Kidney (tissue), 22 donors: ENCODE measurements at places on chromosomes 2 and 18.

DNA sequence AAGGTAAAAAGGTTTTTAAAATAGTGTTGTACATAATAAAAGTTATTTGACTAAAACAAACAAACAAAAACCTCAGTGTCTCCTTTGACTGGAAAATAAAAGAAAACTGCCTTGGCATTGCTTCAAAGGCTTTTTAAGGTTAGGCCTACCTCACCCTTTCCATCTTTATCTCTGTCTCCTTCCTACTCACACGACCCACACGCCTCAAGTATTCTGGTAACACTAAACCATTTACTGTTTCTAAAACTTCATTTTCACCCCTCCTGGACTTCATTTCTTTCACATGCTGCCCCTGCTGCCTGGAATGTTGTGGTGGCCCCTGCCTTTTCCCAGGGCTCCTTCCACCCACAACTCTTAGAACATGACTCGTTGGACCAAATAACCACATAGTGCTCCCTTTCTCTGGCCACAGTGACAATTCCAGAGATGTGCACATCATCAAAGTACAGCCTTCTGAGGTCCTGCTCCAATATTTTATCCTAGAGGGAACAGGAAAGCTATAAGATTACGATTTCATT is 54.0 kb downstream of the ERBB4 start:
- DNase-seq = peak; percentile 19

GRCh38 chr2:135093670-135094330 is 41.7 kb downstream of the RAB3GAP1 start:
- DNase-seq = no peak

GRCh38 chr2:40289771-40290404 is 162.0 kb downstream of the SLC8A1 start:
- no peak for DNase-seq

DNA sequence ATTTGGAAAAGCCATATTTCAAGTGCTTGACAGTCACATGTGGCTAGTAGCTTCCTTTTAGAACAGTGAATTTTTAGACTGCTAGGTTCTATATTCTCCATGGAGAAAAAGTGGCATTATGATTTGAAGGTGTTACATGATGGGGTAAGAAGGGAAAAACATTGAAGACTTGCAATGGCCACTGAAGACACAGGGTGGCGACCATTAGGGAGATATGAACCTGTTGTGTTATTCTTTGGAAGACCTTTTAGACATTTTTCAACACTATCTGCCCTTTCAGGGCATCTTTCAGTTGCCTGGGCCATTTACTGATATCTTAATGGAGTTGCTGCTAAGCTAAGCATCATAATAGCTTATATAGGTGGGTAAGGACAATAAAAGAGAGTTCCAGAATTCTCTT is 1387.2 kb downstream of the SUCLG1 start:
- DNase-seq = no peak

GRCh38 chr18:22883179-22883578 is 49.9 kb upstream of the RBBP8 start:
- DNase-seq = peak; percentile 42

GRCh38 chr2:60641811-60642788 is 88.6 kb upstream of the BCL11A start:
- no peak for DNase-seq

DNA sequence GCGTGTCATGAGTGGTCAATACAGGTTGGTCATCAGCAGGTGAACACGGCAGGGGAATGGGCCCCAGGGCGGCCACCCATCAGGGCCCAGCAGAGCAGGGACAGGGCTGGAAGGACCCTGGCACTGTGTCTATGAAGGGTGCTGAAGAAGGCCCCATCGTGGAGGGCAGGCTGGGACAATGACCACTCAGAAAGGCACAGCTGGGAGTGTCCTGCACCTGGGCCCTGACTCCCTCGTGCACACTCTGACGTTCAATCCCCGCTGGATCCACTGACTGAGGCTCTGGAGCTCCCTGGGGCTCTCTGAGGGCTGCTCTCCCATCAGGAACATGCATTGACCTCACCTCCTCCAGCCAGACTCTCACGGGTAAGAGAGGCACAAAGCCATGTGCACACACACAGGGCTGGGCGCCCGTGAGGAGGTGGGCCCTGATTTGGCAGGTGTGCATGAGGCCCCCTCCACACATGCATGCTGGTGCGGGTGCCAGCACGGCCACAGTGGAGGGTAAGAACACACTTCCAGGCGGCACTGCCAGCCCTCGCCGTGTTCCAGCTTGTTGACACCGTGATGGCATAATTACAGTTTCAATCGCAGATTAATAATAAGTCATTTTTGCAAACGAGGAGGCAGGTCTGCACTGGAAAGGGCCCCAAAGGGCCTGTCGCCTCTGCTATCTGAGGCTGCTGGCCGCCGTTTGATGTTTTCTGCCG is 58.5 kb downstream of the SMAD7 start:
- DNase-seq = no peak
